ENCODE measurements at places on chromosomes 16 and 17.

GRCh38 chr17:55284001-55284884 is 19.5 kb downstream of the HLF start:
- no peak for DNase-seq

- DNase-seq: no peak
Measured at GRCh38 chr17:49162866-49163265, 30.3 kb downstream of the B4GALNT2 start.

DNA sequence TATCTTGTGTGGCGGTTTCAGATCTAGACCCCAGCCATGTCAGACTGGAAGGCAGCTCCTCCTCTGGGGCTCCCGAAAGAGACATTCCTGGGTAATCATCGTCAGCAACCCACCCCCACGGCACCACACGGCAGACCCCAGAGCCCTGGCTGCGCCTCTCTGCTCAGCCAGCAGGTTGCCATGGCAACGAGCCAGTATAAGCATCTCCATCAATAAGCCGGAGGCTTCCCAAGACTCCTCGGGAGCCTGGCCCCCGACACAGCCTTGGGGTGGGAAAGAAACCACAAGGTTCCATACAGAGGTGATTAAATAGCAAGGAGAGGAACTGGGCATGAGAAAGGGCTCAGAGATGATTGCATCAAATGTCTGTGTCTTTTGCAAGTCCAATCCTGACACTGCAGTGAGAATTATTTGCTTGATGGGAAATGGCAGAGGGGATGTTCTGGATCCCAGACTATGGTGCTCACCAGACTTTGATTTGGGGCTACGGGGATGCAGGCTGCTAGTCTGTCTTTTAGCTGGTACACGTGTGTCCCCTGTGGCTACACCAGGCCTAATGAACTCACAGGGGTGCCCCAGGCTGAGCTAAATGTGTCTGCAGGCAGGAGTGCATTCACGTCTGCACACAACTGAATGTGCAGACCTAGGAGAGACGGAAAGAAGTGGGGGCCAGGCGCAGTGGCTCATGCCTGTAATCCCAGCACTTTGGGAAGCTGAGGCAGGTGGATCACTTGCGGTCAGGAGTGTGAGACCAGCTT is 320.5 kb upstream of the TNRC6C start:
- DNase-seq: no peak

GRCh38 chr16:5895137-5895536 is 797.5 kb upstream of the EEF2KMT start:
- no peak for DNase-seq

GRCh38 chr16:75519175-75519574 is 16.7 kb downstream of the CHST5 start:
- no peak for DNase-seq

DNA sequence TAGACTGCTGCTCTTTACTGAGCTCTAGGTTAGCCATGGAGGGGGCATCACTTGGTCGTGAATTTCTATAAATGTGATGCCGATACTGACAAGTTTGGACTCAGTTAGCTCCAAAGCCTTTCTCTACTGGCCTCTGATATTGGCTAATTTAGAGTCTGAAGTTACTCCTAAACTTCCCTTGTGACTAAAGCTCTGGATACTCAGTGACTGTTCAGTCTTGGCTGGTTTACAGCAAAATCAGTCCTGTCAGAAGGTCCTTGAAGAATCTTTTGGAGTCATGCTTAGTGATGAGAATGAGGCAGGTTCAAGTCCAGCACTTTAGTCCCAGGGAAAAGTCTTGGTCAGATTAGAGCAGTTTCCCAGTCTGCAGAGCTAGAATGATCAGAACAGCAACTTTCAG is 197.5 kb upstream of the HS3ST4 start:
- DNase-seq: no peak

DNA sequence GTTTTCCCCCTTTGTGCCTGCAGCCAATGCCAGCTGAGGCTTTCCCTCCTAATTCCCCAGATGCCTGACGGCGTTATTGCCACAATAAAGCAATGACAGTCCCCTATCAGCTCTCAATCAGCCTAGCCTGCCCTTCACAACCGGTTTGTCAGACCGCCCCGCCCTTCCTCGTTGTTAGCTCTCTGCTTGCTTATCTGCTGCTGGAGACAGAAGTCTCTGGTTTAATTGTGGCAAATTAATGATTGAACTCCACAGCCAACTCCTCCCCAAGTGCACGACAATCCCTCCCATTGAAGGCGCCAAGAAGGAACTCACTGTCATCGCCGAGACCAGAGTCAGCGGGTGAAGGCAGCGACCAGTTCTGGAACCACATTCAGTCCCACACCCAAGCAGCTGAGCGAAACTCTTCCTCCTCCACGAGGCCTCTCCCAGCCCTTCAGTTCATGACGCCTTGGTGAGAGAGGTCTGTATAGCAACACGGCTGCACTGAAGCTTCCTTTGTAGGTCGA is 474.4 kb downstream of the SLC39A11 start:
- DNase-seq: no peak

- peak; percentile 38 for DNase-seq
Measured at GRCh38 chr16:28845293-28845692, 855 bp downstream of the TUFM start.

DNA sequence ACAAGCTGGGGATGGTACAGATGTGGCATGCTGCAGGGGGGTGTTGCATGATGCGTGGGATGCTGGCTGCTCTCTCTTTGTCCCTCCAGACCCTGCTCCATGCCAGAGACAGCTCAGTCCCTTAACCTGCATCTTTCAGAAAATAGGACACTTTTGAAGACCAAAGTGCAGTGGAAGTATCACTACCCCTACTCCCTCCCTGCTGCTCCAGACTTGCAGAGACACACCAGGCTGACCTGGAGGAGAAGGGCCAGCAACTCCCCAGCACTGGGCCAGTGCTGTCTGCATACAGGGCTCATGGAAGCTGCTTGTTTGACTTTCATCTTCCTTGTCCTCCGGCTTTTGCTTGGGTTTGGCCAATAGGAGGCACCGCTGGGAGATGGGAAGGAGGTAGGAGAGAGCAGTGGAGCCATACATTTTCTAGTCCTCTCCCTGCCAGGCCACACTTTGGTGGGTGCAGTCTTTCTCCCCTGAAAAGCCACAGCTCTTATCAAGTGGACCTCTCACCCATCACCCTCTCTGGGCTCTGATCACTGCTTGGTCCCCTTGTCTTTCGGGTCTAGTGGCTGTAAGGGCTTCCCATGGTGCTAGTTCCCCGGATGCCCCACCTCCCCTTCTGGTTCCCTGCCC is 46.1 kb upstream of the NKD1 start:
- no peak for DNase-seq

- no peak for DNase-seq
Measured at GRCh38 chr17:78174870-78175642, 6.7 kb downstream of the SYNGR2 start.

- peak; percentile 72 for DNase-seq
Measured at GRCh38 chr16:4376126-4376892, 4.7 kb downstream of the VASN start.

GRCh38 chr17:11244776-11245175 is 3.8 kb downstream of the SHISA6 start:
- DNase-seq: no peak

- DNase-seq: no peak
Measured at GRCh38 chr17:9195961-9196670, 174.8 kb downstream of the NTN1 start.

GRCh38 chr17:13088666-13089065 is 70.8 kb upstream of the ELAC2 start:
- DNase-seq: no peak

GRCh38 chr16:11162586-11163268 is 93.3 kb downstream of the SOCS1 start:
- peak; percentile 60 for DNase-seq

DNA sequence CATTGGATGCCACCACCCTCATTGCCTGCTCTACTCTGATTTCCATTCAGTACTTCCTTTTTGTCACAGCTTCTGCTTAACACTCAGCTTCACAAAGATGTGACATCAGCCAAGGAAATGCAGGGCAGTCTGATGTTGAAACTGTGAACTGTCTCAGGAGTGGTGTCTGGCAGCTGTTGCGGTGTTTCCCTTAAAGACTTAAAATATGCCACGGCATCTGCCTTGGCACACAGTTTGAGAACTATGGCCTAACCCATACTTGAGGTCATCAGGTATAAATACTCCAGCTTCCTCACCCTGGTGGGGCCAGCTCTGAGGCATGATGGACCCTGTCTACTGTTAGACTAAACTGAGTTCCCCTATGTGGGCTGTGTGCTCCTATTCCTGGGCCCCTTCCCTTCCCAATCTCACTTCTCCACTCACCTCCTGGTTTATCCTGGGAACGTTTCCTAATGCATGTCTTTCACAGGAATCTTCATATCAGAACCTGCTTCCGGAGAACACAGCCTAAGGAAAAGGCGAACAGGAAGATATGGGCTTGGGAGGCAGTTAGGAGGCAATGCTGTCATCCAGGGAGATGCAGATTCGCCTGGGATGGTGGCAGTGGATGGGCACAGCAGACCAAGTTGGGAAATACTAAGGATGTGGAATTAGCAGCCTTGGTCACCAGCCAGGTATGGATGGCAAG is 96.5 kb downstream of the WSCD1 start:
- DNase-seq: no peak

- DNase-seq: no peak
Measured at GRCh38 chr17:57606111-57606875, 138.8 kb downstream of the CCDC182 start.

GRCh38 chr17:76704805-76705204 is 6.0 kb downstream of the MXRA7 start:
- peak; percentile 64 for DNase-seq

- DNase-seq: peak; percentile 93
Measured at GRCh38 chr17:534071-534691, 180.5 kb downstream of the VPS53 start.

DNA sequence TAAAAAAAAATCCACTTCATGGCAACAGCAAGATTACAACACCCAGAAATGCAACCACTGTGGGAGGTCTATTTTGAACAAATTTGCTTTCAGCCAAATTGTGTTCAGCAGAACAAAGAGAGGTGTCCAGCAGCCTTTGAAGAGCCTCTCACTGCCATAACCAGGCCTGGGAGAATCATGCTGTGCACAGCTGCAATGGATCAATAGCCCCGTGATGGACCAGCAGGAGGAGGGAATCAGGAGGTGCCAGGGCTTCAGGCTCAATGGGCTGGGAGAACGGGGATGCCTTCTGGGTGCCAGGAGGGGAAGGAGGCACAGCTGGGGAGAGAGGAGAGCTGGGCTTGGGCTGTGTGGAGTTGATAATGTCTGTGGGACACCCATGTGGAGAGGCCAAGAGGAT is 366.2 kb upstream of the EEF2KMT start:
- no peak for DNase-seq

DNA sequence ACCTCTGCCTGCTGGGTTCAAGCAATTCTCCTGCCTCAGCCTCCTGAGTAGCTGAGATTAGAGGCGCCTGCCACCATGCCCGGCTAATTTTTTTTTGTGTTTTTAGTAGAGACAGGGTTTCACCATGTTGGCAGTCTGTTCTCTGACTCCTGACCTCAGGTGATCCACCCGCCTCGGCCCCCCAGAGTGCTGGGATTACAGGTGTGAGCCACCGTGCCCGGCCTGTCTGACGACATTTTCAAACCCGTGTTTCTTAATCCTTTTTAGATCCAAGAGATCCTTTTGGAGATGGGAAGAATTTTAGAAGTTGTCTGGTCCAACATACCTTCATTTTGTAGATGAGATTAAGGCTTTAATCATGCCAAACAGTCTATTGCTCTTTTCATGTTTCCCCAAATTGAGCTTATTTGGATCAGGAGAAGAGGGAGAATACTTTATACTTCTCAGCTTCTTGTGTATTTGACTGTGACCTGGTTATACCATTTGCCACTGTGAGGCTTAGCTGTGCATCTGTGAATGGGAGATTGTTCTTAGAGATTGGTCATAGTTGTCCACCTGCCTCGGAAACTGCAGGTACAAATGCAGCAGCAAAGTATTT is 25.8 kb downstream of the USP10 start:
- no peak for DNase-seq

- DNase-seq: no peak
Measured at GRCh38 chr17:42617956-42618431, 8.5 kb downstream of the TUBG1 start.

- DNase-seq: peak; percentile 80
Measured at GRCh38 chr17:71361656-71362450, 759.0 kb upstream of the SOX9 start.

GRCh38 chr16:66927918-66928649 is 2.7 kb upstream of the RRAD start:
- DNase-seq: no peak

DNA sequence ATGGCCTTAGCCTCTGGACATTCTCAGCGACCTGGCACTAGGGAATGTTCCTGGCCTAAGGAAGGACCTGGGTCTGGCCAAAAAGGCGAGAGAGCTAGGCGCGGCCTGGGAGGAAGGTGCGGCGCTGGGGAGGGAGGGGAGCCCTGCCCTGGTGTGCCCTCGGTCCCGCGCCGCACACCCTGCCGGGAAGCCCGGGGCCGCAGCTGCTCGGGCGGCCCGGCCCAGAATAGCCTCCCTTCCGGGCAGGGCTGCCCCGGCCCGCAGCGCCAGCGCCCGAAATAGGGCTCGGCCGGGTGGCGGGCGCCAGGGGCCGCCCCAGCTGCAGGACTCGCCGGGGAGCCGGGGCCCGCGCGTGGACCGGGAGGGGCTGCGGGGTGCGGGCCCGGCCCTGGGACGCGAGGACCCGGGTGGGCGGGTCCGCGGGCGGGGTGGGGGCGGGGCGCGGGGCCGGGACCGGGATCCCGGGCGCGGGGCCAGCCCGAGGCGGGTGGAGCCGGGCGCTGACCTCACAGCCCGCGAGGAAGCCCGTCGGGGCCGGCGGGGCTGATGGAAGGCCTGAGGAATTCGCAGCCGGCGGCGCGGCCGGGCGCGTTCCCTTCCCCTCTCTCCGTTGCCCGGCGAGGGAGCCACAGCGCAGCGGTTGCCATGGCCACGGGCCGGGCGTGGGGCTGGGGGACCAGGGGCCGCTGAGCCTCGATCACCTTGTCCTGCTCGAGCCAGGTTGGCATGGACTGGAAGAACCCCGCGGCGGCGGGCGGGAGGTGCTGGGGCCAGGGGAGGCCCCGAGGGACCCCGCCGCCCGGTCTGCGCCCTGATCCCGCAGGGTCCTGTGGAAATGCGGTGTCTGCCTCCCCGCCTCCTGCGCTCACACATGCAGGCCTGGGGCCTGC is 18.1 kb downstream of the SOCS3 start:
- DNase-seq: peak; percentile 79

- no peak for DNase-seq
Measured at GRCh38 chr16:88007321-88007731, 56.1 kb downstream of the BANP start.

GRCh38 chr16:22109258-22109898 is 17.0 kb downstream of the VWA3A start:
- DNase-seq: no peak

- peak; percentile 95 for DNase-seq
Measured at GRCh38 chr16:65833171-65833871, 533.2 kb upstream of the CDH5 start.

- DNase-seq: peak; percentile 15
Measured at GRCh38 chr17:32111141-32111771, 31.0 kb upstream of the RHOT1 start.

DNA sequence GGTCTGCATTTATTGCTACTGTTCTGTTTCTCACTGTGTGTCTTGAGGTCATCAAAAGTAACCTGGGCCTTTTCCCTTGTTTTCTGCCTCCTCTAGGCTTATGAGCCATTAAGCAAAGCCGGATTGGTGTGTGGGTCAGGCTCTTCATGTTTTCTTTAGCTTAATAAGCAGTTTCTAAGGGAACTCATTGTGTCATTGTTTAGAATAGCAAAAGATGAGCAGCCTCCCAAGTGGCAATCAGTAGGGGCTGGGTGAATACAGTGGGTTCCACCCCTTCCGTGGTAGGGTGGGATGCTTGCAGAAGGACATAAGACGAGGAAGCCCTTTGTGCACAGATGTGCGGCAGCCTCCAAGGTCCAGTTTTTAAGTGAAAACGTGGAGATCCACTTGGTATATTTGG is 34.5 kb downstream of the ABCC1 start:
- no peak for DNase-seq

Measured in amniotic epithelial cell (primary cell).